CD8-positive, alpha-beta T cell (primary cell): ENCODE measurements at places on chromosomes 12 and 14.

DNA sequence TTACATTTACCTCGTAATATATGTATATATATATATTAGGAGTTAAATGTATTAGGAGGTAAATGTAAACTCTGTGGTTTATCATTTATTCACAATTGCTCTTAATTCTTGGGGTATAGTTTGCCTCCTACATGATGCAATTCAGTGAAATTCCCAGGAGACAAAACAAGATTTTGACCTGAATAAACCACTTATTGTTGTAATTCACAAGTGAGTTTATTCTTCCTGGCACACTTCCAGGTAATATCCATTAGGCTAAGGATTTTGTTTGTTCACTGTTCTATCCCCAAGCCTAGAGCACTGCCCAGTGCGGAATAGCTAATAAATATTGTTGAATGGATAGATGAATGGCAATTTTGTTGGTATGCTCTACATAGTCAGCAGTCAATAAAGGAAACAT lies 3.0 kb downstream of the SMIM10L1 start:
- DNase-seq = no peak

- DNase-seq = no peak
These were observed 114.4 kb downstream of the SLC38A1 start for GRCh38 chr12:46154221-46154985.

- no peak for DNase-seq
These were observed 286.8 kb downstream of the DIO2 start for GRCh38 chr14:79924551-79924950.

- DNase-seq = peak; percentile 50
These were observed 75.3 kb upstream of the OR4E1 start for GRCh38 chr14:21748869-21749303.

GRCh38 chr12:109641422-109641821 lies 67.8 kb downstream of the MVK start:
- no peak for DNase-seq

- DNase-seq = no peak
These were observed 202.5 kb upstream of the DDHD1 start for GRCh38 chr14:53355581-53356112.

- no peak for DNase-seq
These were observed 95.4 kb upstream of the DIO3 start for GRCh38 chr14:101465795-101466448.

DNA sequence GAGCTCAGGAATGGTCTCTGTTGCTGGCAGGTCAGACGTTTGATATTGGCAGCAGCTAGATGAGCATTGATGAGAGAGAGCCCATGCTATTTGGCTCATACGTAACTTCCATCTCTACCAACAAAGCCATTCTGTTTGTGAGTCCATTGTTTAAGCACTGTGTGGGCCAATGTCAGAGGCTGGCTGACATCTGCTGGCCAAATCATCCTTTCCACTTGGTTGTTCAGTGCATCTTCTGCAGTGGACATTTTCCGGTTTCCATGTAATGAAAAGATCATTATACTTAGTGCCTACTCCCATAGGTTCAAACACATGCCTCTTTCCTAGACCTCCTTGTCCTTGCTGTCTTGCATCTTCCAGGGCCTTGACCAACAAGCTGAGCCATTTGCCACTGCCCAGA lies 59.2 kb downstream of the IFT81 start:
- DNase-seq = no peak

GRCh38 chr14:21852061-21852664 lies 178.5 kb upstream of the OR4E1 start:
- DNase-seq = peak; percentile 73

DNA sequence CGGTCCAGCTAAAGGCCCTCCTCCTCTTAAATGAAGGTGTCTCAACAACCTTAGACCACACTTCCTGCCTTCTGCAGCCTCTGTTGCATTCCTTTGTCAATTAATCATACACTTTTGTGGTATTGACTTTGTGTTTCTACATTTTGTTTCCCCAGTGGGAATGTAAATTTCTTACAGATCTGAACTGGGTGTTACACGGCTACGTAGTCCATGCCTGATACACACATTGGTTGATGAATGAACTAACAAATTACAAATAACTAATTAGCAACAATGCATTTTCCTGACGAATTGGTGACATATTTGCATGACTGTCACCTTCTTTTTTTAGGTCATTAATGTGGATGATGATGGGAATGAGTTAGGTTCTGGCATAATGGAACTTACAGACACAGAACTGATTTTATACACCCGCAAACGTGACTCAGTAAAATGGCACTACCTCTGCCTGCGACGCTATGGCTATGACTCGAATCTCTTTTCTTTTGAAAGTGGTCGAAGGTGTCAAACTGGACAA lies 15.2 kb upstream of the CCT2 start:
- DNase-seq = no peak

GRCh38 chr14:46581036-46581671 lies 70.4 kb downstream of the RPL10L start:
- no peak for DNase-seq

DNA sequence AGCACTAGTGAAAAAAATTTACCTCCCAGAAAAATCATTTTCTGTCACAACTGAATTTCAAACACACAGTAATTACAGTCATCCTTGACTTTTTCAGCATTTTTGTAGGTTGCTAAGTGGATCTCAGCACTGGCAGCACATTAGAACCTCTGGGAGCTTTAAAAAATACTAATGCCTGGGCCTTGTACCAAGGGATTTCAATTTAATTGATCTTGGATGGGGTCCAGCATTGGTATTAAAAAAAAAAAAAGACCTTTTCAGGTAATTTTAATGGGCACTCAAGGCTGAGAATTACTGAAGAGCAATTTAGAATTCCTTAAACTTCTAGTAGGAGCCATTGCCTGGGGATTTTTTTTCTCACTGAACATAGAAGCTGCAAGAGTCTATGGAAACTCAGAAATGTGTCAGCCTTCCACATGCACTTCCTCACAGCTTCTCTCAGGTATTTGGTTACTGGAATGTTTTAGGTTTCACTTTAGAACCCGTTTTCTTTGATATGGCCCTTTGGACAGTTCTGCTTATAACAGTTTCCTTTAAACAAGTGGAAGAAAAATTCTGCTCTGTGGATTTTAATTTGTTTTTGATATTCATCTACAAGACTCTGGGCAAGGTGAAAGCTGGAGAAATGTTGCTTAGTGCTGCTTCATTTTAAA lies 88.5 kb upstream of the DACT1 start:
- no peak for DNase-seq

GRCh38 chr12:38919191-38919590 lies 13.8 kb upstream of the CPNE8 start:
- DNase-seq = no peak

GRCh38 chr14:54840336-54840735 lies 62.3 kb downstream of the GCH1 start:
- DNase-seq = no peak

DNA sequence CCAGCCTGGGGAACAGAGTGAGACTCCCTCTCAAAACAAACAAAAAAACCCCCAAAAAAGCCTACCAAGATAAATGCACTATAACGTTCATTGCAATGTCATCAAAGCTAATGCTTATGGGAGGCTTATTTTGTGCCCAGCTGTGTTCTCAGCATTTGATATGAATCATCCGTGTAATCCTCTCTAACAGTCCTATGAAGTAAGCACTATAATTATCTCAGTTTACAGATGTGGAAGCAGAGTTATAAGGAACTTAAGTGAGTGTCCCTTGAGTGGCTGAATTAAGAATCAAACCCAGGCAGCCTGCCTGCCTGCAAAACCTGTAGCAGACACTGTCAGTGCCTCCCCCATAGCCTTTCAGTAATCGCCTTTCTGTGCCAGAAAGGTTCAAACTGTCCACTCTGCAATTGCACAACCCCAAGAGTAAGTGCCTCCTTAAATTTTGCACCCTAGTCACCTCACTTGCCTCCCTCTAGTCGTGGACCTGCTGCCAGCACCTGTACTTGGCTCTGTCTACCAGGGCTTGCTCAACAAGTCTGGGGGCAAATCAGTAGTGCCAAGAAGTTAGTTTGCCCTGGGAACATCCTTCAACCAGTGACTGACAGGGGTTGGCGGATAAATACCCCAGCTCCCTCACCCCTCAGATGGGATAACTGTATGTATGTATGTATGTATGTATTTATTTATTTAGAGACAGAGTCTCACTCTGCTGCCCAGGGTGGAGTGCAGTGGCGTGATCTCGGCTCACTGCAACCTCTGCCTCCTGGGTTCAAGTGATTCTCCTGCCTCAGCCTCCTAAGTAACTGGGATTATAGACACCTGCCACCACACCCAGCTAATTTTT lies 23.8 kb upstream of the PPP1CC start:
- no peak for DNase-seq

DNA sequence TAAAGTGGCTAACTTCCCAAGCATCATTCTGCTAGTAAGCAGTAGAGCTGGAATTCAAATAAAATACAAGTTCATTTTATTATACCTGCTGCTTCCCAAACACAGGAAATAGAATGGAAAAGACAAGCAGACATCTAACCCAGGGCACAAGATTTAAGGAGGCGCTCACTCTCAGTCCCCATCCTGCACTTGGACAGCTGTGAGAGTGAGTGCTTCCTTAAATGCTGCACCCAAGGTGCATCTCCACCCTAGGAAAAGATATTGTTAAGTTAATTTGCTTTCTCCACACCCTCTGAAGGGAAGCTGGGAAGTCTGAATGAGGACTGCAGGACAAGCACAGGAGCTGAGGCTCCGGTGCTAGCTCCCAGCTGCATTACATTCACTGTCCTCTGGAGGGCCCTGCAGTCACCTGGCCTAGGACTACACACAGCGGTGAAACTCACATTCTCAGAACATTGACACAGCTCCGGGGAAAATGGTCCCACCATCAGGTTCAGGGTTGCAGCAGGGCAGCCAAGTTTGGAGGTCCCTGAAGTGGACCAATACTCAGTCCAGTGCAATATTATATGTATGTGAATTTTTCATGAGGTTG lies 14.2 kb downstream of the HEBP1 start:
- DNase-seq = no peak

DNA sequence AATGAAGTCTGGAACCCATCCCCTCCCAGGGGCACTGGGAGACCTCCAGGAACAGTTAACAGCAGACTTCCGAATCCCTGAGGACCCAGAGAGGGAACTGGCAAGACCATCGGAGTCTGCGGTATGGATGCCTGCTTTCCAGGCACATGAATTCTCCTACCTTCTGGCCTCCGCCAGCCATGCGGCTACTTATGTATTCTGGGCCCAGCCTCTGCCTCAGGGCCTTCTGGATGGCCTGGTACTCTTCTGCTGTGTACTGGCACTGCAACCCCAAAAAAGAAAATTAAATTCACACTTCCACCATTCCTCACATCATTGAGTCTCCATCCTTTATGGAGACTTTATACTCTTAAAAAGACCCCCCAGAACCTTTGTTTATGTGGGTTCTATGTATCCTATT lies 18.4 kb downstream of the RAD52 start:
- no peak for DNase-seq

DNA sequence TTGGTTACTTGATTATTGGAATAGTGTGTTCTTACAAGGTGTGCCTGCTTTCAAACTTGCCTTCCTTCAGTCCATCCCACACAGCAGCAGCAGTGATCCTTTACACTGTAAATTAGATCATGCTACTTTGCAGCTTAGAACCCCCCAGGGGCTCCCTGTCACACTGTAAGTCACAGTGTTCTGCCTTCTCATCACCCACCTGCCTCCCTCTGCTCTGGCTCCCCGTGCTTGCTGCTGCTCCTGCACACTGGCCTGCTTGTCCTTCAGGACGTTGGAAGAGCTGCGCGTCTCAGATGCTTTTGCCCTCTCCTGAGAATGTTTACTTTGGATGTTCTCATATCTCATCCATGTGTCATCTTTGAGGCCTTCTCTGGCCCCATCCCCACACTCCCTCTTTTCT lies 27.3 kb downstream of the ZC3H14 start:
- no peak for DNase-seq

GRCh38 chr12:28512406-28512805 lies 322.1 kb downstream of the CCDC91 start:
- no peak for DNase-seq

DNA sequence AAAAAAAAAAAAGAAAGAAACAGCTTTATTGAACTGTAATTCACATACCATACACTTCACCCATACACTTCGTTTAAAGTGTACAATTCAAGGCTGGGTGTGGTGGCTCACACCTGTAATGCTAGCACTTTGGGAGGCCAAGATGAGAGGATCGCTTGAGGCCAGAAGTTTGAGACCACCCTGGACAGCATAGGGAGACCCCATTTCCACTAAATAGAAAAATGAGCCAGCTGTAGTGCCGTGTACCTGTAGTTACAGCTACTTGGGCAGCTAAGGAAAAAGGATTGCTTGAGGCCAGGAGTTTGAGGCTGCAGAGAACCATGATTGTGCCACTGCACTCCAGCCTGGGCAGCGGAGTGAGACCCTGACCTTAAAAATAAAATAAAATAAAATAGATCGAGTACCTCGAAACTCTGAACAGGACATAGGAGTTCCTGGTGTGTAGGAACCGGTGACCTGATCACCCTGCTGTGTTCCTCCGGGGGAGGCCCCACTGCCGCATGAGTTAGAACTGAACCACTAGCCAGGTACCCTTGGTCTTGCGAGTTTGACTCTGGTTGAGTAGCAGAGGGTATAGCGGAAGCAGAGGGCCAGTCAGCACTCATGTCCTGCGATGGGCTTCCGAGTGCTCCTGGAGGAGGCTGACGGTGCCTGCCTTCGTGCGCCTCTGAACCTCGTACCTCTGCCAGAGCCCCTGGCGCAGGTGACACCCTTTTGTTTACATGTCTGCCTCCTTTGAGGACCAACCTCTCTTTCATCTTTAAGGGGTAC lies 80.0 kb downstream of the B4GALNT3 start:
- DNase-seq = no peak

DNA sequence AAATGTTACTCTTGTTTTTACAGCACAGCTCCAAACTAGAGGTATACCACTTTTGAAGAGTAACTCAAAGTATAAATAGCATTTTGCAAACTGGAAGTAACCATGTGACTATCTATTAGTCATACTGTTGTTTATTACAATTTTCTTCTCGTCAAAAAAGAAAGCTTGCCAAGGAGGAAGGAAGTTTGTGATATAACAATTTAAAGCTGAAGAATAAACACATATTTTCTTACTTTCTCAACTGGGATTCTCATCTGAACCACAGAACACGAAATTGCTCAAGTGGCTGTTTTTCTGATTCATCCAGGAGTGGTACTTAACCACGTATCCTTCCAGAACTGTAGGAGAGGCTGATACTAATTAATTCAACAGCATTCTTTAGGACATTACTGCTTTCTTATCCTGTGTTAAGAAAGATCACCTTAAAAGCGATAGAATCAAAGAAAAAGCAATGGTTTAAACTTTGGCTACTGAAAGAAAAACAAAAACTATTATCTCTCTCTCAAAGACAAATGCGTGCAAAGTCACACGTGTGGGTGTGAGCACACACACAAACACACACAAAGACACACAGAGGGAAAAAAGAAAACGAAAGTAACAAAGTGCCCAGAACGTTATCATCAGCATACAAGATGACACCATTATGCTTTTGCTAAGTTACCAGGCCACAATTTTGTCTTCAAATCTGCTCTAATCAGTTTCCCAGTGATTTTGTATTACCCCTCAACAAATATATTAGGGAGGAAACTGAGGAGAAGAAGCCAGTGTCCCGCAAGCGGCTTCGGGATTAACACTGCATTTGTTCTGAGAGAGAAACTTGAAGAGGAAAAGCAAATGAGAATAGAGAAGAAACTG lies at the start of gene CLEC2B:
Gene CLEC2B, minus strand, starts transcription at position 48 of the 855 bp plus-strand sequence.
- no peak for DNase-seq

GRCh38 chr14:24254630-24255392 lies 8.2 kb downstream of the TGM1 start:
- DNase-seq = no peak

GRCh38 chr14:87996291-87996592 lies 3.3 kb upstream of the GALC start:
- DNase-seq = no peak

- DNase-seq = no peak
These were observed 60.6 kb upstream of the PARP11 start for GRCh38 chr12:3933819-3934192.
